ENCODE measurements at places on chromosomes 4 and X. TPM values are rescaled to one million over a fixed set of nuclear protein-coding genes. Genes with fewer than 3 reads are reported as not detected.

TLL1 gene
- not detected for total RNA-seq

GRCh38 chrX:146863566-146863965 lies 49.0 kb upstream of the CXorf51A start:
- H3K27ac ChIP-seq: no peak overlapping the region
- no peak overlapping the region for H3K4me3 ChIP-seq
- no peaks in the 10 kb centered on the region for H3K27me3 ChIP-seq
- DNase-seq: no peak

DNA sequence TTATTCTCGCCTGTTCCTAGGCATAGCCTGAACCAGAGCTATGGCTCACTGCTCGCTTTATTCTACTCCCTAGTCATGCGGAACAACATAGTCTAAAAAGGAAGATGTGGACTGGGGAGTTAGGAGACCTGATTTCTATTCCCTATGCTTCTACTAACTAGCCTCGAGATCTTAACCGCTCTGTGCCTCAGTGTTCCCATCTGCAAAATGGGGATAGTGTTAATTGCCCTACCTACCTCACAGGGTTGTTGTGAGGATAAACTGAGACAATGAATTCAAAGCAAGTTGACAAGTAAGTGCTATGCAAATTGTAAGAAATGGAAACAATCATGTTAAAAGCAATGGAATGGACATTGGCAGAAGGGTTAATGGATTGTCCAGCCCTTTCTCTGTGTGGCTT lies 102.1 kb downstream of the AKAP4 start:
- H3K4me3 ChIP-seq: no peak overlapping the region
- H3K27ac ChIP-seq: no peak overlapping the region
- no peaks in the 10 kb centered on the region for H3K27me3 ChIP-seq
- H3K36me3 ChIP-seq: no peaks in the 10 kb centered on the region

KDM6A gene
- 60.7 TPM for total RNA-seq

DNA sequence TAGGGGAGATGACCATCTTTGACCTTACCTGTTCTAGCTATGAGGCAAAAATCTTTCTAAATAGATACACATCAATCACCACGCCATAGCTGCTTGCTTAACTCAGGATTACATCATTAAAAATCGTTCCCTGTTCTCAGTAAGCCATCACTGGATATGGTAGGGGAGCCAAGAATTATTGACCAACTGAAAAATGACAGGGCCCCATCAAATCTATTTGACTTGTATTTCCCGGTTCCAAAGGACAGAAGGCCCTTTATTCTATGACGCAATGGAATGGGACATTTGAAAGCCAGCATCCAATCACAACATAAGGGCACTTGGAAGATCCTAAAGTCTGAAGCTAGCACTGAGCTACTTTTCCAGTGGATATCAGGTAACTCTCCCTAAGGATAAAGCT lies 75.6 kb upstream of the NOCT start:
- no peaks in the 10 kb centered on the region for H3K36me3 ChIP-seq
- no peak overlapping the region for H3K27ac ChIP-seq
- H3K27me3 ChIP-seq: peaks cover 36% of the 10 kb centered on the region
- no peak overlapping the region for H3K4me3 ChIP-seq
- H3K4me1 ChIP-seq: peaks cover 3% of the 10 kb centered on the region
- no peak for DNase-seq

GLA gene
- total RNA-seq: 26.6 TPM

DNA sequence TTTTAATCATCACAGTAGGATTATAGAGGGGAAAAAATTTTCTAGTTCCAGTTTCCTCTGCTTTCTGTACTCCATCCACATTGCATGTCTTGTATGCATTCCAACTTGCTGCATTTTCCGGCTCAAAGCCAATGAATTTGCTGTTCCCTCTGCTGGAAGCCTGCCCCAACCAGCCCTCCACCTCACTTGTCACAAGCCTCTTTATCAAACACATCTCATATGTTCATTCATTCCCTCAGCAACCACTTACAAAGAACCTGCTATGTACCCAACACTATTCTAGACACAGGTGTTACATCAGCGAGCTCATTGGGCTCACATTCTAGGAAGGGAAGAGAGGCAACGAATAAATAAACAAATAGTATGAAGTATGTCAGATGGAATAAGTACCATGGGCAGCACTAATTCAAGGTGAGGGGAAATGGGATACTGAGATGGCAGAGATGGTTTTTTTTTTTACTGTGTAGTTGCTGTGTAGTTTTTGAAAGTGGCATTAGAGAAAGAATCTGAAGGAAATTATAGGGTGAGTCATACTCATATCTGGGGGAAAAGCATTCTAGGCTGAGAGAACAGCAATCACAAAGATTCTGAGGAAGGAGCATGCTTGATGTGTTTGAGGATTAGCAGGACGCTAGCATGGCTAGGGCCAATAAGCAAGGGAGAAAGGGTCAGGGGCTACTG lies 332.5 kb downstream of the PDGFC start:
- H3K4me3 ChIP-seq: no peak overlapping the region
- H3K27me3 ChIP-seq: no peaks in the 10 kb centered on the region
- no peaks in the 10 kb centered on the region for H3K36me3 ChIP-seq
- no peak overlapping the region for H3K27ac ChIP-seq
- H3K4me1 ChIP-seq: no peaks in the 10 kb centered on the region

DOK7 gene
- total RNA-seq: not detected

- peaks cover 14% of the 10 kb centered on the region for H3K36me3 ChIP-seq
- no peak for DNase-seq
- H3K27me3 ChIP-seq: no peaks in the 10 kb centered on the region
- peak overlapping the region; percentile 99 for H3K27ac ChIP-seq
Observed at GRCh38 chr4:77817304-77818072, 1.7 kb downstream of the CNOT6L start.

- H3K36me3 ChIP-seq: no peaks in the 10 kb centered on the region
- DNase-seq: no peak
- no peak overlapping the region for H3K27ac ChIP-seq
- peaks cover 24% of the 10 kb centered on the region for H3K27me3 ChIP-seq
Observed at GRCh38 chrX:47746446-47746845, 87.5 kb upstream of the UXT start.

CCKAR gene
- not detected for total RNA-seq

Measured in T-helper 17 cell (primary cell).